NB4 (cell line): ENCODE measurements at places on chromosomes 6 and 20.

- DNase-seq = no peak
Measured at GRCh38 chr20:56503916-56504315, 20.6 kb upstream of the FAM209A start.

DNA sequence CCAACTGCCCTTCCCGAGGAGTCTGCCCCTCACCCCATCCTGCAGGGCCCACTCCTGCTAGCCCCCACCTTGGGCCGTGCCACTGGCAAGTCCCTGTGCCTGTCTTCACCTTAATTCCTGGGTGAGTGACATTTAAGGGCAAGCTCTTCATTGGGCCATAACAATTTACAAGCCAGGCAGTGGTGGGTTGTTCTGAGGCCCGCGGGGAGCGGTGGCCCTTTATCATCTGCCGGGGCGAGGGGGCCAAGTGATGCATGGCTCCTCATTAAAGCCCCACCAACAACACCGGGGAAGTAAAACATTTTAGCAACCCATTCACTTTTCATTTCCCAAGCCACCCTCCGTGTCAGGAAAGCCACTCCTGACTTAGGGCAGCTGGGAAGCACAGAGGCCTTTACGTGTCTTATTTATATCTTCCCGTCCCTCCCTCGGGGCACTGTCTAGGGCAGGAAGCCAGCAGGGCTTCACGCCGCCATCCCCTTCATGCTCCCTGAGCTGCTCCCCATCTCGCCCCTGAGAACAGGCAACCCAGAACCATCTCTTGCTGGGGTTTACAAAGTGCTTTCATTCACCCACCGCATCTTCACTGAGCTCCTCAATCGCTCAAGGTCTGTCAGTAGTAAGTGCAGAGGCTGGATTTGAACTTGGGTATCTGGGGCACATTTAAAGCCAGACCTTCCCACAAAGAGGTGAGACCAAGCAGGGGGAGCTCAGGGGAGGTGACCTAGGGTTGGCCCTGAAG is 55.5 kb upstream of the CCDC167 start:
- DNase-seq = no peak

DNA sequence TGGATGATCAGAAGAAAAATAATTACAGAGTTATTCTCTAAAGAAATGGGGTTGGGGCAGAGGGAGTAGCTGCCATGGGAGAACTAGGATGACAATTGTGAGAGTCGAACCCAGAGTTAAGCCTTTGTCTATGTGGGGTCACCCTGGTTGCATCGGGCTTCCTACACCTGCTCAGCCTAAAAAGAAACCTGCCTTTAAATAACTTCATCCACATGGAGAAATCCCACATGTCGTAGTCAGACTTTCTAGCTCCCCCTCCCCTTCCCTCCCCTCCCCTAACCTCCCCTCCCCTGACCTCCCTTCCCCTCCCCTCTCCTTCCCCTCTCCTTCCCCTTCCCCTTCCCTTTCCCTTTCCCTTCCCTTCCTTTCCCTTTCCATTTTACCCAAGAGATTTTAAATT is 14.7 kb downstream of the VIP start:
- no peak for DNase-seq

GRCh38 chr6:134678436-134678889 is 271.4 kb downstream of the ALDH8A1 start:
- DNase-seq = no peak

DNA sequence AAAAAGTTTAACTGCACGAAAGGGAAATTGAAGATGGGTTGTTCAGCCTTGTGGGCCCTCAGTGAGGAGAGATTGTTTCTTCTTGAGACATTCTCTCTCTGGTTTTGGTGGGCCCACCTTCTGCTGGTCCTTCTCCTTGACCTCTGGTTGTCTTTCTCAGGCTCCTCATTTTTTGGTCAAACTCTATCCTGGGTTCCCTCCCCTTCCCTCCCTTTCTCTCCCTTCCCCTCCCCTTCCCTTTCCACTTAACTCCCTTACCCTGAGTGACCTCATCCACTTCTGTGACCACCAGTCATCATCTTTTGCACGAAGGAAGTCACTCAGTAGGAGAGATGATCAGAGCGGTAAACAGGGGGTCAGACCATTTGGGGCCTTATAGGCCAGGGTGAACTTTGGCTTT is 71.5 kb upstream of the RALY start:
- no peak for DNase-seq

- no peak for DNase-seq
Measured at GRCh38 chr20:1323256-1323655, 5.7 kb downstream of the SDCBP2 start.

DNA sequence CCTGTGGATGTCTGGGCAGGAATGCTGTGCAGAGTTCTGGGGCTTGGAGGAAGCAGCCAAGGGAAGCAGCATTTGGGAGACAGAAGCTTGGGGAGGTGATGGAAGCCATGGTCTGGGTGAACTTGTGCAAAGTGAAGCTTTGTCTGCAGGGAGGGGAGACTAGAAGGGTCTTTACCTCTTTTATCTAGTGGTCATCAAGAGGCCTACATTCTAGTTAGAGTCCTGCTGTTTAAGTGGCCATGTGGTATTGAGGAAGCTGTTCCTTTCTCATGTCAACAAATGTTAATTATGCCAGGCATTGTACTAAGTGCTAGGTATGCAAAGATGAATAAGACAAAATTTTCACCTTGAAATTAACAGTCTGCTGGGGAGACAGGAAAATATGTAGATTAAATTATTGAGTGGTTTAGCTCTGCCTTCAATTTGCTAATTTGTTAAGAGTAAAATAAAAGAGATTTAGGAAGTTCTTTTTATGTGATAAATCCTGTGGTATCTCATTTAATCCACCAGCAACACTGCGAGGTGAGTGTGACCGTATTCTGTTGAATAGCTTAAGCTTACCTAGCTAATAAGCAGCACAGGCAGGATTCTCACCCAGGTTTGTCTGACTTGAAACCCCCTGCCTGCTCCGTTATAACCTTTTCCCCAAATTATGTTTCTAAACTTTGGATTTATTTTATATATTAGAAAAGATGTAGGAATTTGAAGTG is 43.1 kb downstream of the ARID1B start:
- DNase-seq = no peak

GRCh38 chr6:44292661-44293365 is 20.3 kb downstream of the AARS2 start:
- DNase-seq = no peak

DNA sequence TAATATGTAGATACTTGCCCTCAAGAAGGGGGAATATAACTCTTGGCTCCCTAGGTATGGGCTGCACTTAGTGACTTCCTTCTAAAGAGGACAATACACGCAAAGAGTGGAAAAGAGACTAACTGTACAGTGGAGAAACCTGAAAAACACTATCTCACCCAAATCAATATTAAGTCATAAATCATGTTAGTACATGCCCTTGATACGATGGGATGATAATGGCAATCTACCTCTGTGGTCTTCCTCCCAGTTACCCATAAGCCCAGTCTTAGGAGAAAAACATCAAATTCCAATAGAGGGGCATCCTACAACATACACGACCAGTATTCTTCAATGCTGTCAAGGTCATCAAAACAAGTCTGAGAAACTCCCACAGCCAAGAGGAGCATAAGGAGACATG is 1.3 kb downstream of the TRIM26 start:
- DNase-seq = no peak

GRCh38 chr6:106518748-106519147 is 110.5 kb downstream of the RTN4IP1 start:
- no peak for DNase-seq

GRCh38 chr20:278607-279571 is 11.7 kb downstream of the C20orf96 start:
- no peak for DNase-seq

DNA sequence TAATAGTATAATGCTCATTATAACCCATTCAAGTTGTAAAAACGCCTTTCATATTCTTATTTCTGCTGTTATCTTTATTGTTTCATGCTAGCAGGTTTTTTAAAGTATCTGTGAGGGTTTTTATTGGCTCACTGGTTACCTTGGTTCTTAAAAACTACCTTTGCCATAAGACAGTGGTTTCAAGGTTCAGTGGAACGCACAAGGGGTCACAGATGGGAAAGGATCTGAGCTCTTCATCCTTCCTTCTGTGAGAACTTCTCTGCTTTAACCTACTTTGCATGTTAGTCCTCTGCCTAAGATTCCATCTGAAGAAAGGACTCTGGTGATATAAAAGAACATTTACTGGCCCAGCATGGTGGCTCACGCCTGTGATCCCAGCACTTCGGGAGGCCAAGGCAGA is 492.6 kb downstream of the CD83 start:
- DNase-seq = no peak

- DNase-seq = no peak
Measured at GRCh38 chr6:79374308-79374707, 139.8 kb upstream of the HMGN3 start.

- no peak for DNase-seq
Measured at GRCh38 chr6:166408936-166409755, 26.4 kb upstream of the MPC1 start.

DNA sequence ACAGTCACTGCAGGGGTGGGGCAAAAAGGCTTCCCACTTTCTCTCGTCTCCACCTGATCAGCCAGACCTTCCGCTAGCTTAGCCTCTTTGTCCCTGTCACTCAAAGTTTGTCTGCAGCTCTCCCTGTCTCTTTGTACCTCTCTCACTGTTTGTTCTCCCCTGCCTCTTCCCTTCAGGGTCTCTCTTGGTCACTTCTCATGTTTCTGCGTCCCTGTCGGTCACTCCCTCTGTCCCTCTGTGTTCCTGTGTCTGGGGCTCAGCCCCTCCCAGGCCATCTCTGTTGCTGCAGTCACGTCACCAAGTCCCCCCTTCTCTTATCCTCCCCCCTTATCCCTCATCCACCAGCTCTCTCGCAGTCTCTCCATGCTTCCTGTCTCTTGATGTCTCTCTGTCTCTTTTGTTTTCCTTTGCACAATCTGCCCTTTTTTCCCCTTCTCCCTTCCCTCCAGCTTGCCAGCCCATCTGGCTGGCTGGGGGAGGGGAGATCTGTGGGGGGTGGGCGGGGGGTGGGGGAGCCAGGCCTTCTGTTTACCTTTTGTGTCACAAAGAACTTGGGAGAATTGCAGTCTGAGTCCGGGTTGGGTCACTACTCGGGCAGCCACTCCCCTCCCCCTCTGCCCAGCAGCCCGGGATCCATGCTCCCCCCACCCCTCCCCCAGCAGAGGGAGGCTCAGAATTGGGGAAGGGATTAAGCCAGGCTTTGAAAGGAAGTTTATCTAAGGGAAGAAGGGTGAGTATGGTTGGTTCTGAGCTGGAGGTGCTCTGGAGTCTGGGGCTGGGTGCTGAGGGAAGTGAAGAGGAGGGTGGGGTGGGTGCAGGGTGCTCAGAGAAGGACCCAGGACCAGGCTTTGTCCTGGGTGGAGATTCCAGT is 32.3 kb downstream of the FOXP4 start:
- no peak for DNase-seq

- no peak for DNase-seq
Measured at GRCh38 chr6:153108315-153108714, 22.8 kb downstream of the RGS17 start.

DNA sequence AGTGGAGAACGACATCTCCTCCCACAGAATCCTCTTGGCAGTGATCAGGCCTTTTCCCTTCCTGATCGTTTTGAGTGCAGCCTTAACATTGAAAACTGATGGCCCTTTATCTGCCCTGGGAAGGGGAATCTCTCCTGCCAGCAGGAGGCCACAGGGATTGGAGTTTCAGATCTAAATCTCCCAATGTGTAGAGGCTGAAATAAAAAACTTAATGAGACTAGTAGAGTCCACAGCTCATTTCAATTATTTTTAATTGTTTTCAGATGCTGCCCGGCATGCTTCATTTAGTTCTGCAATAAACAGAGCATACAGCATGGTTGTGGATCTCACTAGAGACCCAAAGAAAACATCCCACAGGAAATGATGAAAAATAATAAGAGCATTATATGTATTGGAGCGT is 662.2 kb upstream of the HS3ST5 start:
- no peak for DNase-seq

- DNase-seq = no peak
Measured at GRCh38 chr6:88761237-88762031, 202.0 kb downstream of the RNGTT start.

GRCh38 chr20:35002426-35003210 is 47.0 kb downstream of the MYH7B start:
- DNase-seq = no peak

GRCh38 chr6:95186710-95187109 is 390.6 kb upstream of the MANEA start:
- no peak for DNase-seq
